Left ventricle myocardium inferior (tissue), 1 donor: ENCODE measurements at places on chromosomes 7 and 10. TPM values are rescaled to one million over a fixed set of nuclear protein-coding genes. Genes with fewer than 3 reads are reported as not detected.

HBP1 gene
- total RNA-seq, result 56.9 TPM

RTKN2 gene
- not detected for total RNA-seq

- peaks cover 68% of the 10 kb centered on the region for H3K27me3 ChIP-seq
- DNase-seq, result no peak
- H3K27ac ChIP-seq, result no peak overlapping the region
- no peaks in the 10 kb centered on the region for H3K4me1 ChIP-seq
Measured at GRCh38 chr10:90847436-90847835, 10.4 kb downstream of the HTR7 start.

DNA sequence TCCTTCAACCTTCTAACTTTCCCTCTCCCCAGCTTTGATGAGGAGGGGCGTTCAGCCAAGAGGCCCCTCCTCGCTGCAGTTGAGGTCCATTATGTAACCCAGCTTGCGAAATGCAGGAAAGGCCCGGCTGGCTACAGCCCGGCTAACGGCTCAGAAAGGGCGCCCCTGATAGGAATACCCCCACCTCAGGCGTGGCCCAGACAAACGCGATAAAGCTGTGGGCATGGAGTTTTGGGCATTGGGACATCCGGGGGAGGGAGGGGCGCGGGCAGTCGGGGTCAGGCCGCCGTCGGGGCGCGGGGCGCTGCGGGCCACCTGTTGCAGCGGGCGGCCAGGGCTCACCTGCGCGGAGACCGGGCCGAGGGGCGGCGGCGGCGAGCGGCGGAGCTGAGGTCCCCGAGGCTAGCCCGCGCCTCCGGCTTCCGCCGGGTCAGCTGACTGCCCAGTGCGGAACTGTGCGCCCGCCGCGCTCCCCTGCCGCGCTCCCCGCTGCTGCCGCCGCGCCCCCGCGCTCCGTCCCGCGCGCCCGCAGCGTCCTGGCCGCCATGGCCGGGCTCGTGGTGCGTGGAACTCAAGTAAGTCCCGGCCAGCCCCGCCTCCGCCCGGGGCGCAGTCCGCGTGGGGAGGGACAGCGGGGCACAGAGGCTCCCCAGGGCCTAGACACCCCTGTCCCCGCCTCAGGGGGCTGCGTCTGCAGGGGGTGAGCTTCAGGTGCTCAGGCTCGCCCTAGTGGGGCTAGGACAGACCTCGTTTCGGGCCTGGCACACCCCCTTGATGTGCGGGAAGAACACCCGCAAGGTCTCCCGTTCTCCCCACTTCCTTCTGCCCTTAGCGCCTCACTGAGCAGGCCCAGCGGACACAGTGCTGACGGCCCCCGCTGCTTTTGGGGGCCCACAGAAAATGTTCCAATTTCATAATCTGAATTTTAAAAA is at the start of gene LRMDA:
LRMDA (plus strand) TSS at position 445 of the 932 bp plus-strand sequence.
- no peaks in the 10 kb centered on the region for H3K27me3 ChIP-seq
- peaks cover 53% of the 10 kb centered on the region for H3K4me1 ChIP-seq
- no peaks in the 10 kb centered on the region for H3K36me3 ChIP-seq
- peak within 1 kb of the TSS; percentile 87 for H3K27ac ChIP-seq
- peak within 1 kb of the TSS; percentile 77 for H3K4me3 ChIP-seq

- H3K4me3 ChIP-seq, result no peak overlapping the region
- DNase-seq, result no peak
- no peaks in the 10 kb centered on the region for H3K36me3 ChIP-seq
- H3K27me3 ChIP-seq, result peaks cover 18% of the 10 kb centered on the region
- no peak overlapping the region for H3K27ac ChIP-seq
Measured at GRCh38 chr10:86218842-86219241, 147.8 kb downstream of the GRID1 start.

- H3K4me1 ChIP-seq, result no peaks in the 10 kb centered on the region
- no peak for DNase-seq
- no peaks in the 10 kb centered on the region for H3K36me3 ChIP-seq
- H3K4me3 ChIP-seq, result no peak overlapping the region
Measured at GRCh38 chr10:131079314-131079713, 232.2 kb downstream of the TCERG1L start.

DNA sequence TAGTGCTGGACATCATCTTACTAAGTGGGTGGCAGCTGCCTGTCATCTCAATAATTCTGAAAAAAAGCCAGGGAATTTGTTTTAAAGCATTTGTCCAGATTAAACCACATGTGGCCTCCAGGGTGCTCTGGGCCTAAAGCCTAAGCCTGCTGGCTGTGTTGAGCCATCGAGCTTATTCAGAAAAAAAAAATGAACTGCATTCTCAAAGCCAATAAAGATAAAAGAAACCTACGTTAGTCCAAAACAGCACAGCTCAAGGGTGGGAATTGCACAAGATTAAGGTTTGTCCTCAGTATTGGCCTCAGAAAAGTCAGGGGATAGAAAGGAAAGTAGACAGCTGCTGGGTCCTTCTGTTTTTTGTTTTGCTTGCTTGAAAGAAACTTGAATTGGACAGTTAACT is 22.6 kb upstream of the PRTFDC1 start:
- H3K4me1 ChIP-seq, result peaks cover 35% of the 10 kb centered on the region
- DNase-seq, result peak; percentile 53
- H3K4me3 ChIP-seq, result no peak overlapping the region
- peak overlapping the region; percentile 74 for H3K27ac ChIP-seq

GRCh38 chr10:61294131-61294530 is 159.1 kb downstream of the TMEM26 start:
- DNase-seq, result no peak
- H3K4me3 ChIP-seq, result no peak overlapping the region
- no peaks in the 10 kb centered on the region for H3K4me1 ChIP-seq
- peaks cover 4% of the 10 kb centered on the region for H3K27me3 ChIP-seq
- no peak overlapping the region for H3K27ac ChIP-seq
- H3K36me3 ChIP-seq, result no peaks in the 10 kb centered on the region

DNA sequence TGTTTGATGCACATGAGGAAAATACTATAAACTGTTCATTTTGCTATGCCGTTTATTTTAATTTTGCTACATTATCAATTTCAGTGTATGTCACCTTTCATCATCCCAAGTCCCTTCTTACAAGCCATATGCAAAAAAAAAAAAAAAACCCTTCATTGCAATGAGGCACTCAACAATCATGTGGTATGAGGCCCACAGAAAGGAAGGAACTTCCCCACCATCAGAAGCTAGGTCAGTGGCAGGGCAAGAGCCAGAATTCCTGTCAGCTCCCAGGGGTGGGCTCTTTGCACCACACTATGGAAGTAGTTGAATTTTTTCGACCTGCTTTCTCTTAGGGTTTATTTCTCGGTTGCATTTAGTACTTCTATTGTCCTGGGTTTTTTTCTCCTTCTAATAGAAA is 75.4 kb downstream of the NOC3L start:
- peaks cover 5% of the 10 kb centered on the region for H3K36me3 ChIP-seq
- no peak overlapping the region for H3K27ac ChIP-seq
- DNase-seq, result no peak
- H3K4me3 ChIP-seq, result no peak overlapping the region
- H3K4me1 ChIP-seq, result peaks cover 6% of the 10 kb centered on the region
